ENCODE measurements at places on chromosomes 12 and 14. TPM values are rescaled to one million over a fixed set of nuclear protein-coding genes. Genes with fewer than 3 reads are reported as not detected.

FLRT2 gene
- total RNA-seq = not detected

SLC17A8 gene
- total RNA-seq = not detected

SLC7A8 gene
- total RNA-seq = 8.1 TPM

ACTN1 gene
- 219 TPM for total RNA-seq

GLS2 gene
- total RNA-seq = 10.1 TPM

DNA sequence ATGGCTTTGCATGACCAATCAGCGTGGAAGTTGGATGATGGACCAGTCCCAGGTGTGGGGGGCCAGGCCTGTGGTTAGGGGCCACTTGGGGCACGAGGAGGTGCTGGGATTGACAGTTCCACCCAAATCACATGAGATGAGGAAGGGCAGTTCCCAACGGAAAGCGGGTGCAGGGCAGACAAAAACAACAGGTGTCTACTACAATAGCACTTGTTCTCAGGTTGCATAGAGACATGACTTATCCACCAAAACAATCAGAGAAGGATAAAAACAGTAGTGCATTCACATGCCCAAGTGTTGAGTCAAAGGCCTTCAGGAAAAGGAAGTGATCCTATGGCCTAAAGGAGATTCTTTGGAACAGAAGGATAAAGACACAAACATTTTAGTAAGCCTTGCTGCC, 14.6 kb upstream of the EIF2B2 start:
- DNase-seq = no peak

DNA sequence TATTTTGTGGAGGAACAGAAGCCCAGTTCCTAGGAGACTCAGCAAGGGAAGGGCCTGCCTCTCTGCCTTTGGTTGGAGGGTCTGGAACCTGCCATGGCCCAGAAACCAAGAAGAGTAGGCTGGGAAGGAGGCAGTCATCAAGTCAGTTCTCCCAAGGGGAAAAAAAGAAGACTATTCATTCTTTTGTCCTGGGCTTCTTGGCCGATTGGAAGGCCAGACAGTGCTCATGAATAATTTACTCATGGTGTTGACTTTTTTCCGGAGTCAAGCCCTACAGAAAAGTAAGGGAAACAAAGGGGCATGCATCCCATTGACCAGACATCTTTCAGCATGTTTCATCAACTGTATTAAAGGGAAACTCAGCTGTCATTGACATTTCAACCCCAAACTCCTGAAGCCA, 168.1 kb downstream of the PRKCH start:
- DNase-seq = no peak

DNA sequence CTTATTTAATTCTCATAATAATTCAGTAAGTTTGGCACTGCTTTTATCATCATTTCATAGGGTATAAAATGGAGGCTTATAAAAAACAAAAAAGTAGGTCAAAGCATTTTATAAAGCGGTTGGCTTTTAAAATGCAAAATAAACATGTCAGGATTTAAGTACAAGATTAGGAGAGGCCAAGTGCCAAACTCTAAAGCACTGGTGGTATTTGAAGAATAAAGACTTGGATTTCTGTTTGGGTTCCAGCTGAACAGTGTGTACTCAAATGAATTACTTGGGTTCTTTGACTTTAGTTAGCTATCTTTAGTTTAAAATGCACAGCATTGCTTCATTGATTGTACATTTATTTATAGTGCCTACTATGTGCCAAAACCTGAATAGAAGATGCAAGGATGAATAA, 966.6 kb upstream of the SEL1L start:
- no peak for DNase-seq

- DNase-seq = no peak
Measured at GRCh38 chr14:73862480-73862879, 10.8 kb downstream of the PTGR2 start.

- DNase-seq = no peak
Measured at GRCh38 chr14:72480464-72481243, 413.2 kb downstream of the DPF3 start.

DNA sequence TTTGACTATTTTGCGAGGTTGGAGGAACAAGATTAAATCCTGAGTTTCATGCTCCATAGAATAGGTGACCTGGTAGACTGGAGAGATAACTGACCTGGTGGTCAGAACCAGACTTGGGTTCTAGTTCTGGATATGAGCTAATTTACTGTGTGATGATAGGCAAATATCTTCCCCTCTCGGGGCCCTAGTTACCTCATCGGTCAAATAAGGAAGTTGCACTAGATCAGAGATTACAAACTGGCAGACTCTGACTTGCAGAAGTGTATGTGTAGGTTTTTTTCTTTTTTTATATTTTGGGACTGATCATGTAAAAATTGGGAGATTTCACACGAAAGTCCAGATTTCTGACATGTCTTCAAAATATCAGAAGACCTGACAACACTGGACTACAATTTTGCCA, 37.0 kb downstream of the RPH3A start:
- no peak for DNase-seq

- no peak for DNase-seq
Measured at GRCh38 chr12:19811922-19812321, 372.6 kb downstream of the AEBP2 start.

DNA sequence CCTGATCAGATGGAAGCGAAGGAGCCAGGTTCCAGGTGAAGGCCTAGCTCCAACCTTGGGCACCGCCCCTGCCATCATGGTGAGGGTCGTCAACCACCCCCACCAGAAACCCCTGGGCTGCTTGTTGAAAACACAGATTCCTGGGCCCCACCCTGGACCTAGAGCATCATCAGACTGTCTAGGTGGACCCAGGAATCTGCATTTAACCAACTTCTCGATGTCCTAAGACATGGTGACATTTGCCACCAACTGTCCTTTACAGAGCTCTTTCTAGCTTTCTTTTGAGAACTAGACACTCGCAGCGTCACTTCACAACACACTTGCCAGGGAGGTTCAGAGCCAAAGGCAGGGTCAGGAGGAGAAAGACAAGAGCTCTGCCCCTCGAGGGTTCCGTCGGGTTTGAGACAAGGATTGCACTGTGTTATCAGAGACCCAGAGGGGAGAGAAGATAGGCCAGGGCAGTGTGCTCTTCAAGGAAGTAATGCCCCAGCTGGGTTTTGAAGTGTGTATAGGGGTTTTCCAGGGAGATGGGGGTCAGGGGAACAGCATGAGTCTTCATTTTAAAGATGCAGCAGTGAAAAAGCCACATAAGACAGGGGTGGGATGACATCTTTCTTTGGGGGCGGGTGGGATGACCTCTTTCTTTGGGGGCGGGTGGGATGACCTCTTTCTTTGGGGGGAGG, 24.6 kb downstream of the RFLNA start:
- DNase-seq = no peak

- no peak for DNase-seq
Measured at GRCh38 chr12:6953442-6954315, 2.5 kb downstream of the PTPN6 start.

GRCh38 chr12:104175726-104176247, 37.8 kb upstream of the NFYB start:
- DNase-seq = no peak

DNA sequence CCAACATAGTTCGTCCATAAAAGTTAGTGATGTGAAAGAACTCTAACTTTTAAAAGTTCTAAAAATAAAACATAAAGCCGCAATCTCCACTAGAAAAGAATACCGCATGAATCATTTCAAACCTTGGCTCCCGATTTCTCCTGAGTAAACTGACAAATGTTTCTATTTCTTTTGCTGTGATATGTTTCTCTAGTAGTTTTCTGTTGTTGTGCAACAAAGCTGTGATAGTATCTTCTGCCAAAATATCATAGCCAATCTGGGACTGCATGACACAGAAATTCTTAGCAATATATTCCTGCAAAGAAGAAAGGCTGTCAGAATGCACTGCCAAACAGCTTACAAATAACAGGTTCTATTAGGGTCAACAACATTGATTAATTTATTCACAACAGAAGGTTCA, 174.0 kb downstream of the ITPR2 start:
- no peak for DNase-seq
